ENCODE measurements at places on chromosomes 3 and 15.

- DNase-seq: no peak
These were observed 60.6 kb downstream of the CHAC1 start for GRCh38 chr15:41013691-41014414.

- DNase-seq: no peak
These were observed 182.2 kb downstream of the UBE2E2 start for GRCh38 chr3:23385327-23385726.

DNA sequence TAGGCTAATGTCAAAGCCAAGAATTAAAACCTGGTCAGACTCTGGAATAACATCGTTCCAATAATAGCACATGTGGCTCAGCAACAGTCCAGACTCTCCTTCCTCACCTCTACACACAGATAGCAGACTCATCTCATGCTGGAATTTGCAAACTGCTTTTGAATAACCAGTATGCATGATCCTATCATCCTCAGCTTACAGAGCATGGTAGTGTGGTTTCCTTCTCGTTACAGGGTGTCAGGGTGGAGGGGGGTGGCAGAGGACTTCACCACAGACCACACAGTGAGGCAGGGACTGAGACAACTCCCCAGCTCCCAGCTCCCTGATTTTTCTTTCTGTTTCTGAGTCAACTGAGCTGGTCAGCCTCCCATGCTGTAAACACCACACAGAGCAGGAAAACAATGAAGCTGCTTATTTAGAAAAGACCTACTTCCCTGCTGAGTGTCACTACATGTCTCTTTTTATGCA, 101.6 kb downstream of the RPL22L1 start:
- DNase-seq: peak; percentile 16

DNA sequence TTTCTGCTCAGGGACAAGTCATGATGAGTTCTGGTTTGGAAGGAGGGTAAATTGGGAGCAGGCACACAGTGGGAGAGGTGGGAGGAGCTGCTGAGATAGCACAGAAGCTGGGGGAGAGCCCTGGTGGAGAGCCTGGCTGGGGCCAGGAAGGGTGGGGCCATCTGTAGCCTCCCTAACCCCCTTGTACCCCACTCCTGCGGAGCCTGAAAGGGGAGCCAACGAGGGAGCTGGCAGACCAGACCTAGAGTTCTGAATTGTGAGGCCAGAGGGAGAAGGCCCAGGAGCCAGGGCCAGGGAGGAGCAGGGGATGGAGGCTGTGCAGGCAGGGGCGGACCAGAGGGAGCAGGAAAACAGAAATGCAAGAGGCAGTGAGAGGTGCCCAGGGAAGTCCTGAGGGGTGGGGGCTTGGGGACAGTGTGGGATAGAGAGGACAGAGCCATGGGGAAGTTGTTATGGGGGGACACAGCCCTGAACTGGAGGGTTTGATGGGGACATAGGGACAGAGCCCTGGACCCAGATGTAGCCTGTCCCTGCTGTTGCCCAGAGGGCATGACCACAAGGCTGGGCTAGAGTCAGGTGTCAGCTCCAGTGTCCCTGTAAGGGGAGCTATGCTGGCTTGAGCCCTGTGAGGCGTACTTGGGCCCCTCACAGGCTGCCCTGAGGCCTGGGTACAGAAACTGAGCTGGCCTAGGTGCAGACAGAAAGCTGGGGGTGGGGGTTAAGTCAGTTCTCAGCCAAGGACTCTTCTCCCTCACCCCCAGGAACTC, 1.2 kb downstream of the TMIE start:
- DNase-seq: no peak

GRCh38 chr3:11435440-11436165, 163.4 kb downstream of the ATG7 start:
- no peak for DNase-seq

DNA sequence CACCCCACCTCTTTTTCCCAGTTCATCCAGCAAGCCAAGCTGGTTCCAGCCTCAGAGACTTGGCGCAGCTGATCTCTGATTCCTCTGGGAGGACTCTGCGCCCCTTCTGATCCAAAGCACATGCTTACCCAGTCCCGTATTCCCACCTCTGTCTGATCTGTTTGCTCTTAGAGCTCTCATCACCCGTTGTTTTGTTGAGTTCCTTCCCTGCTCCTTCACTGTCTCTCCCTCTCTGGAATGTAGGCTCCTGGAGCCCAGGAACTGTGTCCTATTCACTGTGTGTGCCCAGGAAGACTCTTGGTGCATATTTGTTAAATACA, 1.3 kb upstream of the ZXDC start:
- peak; percentile 20 for DNase-seq

GRCh38 chr3:127061641-127062040, 78.7 kb downstream of the PLXNA1 start:
- no peak for DNase-seq

GRCh38 chr3:48859206-48859605, 11.5 kb upstream of the PRKAR2A start:
- no peak for DNase-seq

DNA sequence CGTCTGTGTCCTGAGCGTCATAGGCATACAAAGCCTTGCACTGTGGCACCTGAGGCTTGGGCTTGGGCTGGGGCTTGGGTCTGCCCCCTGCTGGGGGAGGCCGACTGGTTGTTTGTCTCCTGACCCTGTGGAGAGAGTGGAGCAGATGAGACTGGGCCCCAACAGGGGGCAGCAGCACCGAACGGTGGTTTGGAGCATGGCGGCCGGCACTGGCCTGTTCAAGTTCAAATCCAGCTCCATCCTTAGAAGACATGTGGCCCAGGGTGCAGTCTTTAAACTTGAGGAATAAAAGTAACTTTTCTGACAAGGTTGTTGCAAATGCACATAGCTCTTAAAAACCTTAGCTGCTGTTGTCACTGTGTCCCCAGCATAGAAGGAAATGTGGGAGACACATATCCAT, 33.3 kb downstream of the CCNB2 start:
- peak; percentile 3 for DNase-seq

GRCh38 chr3:124246949-124247348, 255.0 kb upstream of the ROPN1 start:
- DNase-seq: peak; percentile 37

DNA sequence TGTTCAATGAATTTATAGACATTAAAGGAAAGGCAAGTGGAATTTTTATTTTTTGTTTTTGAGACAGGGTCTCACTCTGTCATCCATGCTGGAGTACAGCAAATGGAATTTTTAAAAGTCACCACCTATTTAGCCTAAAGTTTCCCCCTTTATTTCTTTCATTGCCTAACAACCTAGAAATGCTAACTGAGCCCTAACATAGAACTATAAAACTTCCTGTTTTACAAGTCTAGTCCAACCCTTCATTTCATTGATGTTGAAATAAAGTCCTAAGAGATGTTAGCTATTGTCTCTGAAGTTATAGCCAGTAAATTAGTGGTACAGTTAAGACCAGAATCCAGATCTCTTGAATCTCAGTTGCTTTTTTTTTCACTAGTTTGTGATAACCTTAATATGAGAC, 39.0 kb downstream of the MAPK6 start:
- DNase-seq: no peak

DNA sequence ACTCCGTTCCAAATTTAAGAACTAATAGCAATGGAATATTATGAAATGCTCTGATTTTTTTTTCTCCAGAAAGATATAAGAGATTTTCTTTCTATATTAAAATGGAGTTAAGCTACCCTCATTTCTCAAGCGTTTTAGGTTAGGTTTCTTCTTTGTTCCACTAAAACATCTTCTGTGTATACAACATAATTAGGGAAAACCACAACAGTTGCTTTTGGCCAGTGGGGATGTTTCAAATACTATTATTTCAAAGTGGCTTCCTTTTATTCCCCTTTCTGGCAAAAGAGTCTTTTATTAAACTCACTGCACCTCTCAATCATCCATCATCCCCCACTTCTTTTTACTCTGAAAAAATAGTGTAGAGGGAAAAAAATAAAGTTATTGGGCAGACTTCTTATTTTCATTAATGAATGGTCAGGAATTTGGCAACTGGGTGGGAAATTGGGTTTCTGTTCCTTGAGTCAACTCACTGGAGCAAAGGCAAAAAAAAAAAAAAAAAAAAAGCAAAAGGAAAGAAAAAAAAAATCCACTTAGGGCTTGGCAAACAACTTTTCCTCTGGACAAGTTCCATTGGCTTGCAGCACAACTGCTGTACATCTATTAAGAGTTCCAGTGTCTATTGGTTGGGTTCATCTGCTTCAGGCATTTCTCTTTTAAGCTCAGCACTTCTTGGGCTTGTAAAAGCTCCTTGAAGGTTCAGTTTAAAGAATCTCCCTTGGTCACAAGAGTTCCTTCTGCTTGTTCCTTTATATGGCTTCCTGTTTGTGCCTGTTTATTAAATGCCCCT, 963.4 kb downstream of the ROBO1 start:
- no peak for DNase-seq

GRCh38 chr3:43142472-43142871, 36.6 kb upstream of the POMGNT2 start:
- DNase-seq: no peak

DNA sequence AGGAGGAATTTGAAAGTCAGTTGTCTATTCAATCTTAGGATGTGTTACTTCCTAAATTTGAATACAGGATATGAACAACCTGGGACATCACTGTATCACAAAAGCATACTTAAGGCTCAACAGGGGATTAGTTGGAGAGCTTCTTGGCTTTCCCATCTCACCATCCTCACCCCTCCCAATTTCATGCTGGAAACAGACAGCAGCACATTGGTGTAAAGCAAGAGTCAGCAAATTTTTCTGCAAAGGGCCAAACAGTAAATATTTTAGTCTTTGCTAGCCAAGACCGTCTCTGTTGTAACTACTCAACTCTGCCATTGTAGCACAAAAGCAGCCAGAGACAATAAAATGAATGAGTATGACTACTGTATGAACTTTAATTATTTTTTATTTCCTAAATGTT, 94.9 kb downstream of the ERC2 start:
- DNase-seq: no peak

DNA sequence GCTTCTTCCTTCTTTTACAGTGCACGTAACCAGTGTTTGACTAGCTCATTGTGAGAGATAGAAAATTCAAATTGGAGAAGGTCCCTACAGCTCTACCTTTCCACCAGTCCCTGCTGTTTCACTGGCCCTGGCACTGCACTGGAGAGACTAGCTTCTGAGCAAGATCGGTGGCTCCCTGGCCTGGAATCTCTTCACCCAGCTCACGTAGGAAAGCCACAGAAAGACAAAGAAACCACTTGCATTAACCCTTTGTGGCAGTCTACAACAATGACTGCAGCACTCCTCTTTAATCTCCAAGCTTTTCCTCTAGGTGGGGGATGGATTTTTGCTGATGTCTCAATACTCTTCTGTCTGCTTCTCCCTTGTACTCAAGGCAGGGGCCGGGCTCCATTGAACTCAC, 155.9 kb downstream of the PEX5L start:
- no peak for DNase-seq

GRCh38 chr3:160395297-160395696, 3.7 kb downstream of the IFT80 start:
- DNase-seq: no peak

DNA sequence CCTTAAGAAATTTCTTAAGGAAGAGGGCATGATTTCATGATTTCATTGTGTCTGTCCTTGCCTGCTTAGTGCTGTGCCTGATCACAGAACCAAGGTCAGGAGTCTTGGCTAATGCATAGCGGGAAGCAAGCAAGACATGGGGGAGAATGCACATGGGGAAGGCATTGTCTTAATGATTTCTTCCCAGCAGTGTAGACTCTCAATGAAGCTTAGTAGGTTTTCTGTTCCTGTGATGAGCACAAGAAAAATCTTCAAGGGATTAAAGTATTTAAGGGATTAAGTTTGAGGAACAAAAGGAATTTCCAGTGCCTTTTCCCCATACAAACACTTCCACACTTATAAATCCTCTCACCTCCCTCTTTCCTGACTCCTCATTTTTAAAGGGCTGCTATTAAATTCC, 46.9 kb upstream of the SEMA6D start:
- no peak for DNase-seq

DNA sequence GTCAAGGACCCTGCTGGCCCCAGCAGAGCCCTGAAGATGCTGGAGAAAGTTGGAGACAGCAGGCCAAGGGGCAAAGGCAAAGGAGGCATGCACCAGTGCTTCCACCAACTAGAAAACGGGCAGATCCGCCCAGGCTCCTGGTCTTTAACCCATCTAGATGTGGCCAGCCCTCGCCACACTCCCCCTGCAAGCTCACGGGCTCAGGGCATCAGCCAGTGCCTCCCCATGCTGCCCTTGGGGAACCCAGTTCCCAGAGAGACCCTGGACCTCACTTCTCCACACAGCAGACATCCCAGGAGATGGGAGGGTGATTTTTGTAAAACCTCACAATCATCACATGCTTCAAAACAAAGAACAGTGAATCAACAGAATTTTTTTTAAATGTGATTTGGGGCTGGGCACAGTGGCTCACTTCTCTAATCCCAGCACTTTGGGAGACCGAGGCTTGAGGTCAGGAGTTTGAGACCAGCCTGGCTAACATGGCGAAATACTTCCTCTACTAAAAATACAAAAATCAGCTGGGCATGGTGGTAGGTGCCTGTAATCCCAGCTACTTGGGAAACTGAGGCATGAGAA, 24.5 kb downstream of the CYFIP1 start:
- no peak for DNase-seq

- DNase-seq: no peak
These were observed 126.3 kb upstream of the ABI3BP start for GRCh38 chr3:101119535-101119934.

GRCh38 chr3:127072221-127072771, 89.4 kb downstream of the PLXNA1 start:
- no peak for DNase-seq

- DNase-seq: no peak
These were observed 628.9 kb downstream of the FHIT start for GRCh38 chr3:60622349-60622748.

DNA sequence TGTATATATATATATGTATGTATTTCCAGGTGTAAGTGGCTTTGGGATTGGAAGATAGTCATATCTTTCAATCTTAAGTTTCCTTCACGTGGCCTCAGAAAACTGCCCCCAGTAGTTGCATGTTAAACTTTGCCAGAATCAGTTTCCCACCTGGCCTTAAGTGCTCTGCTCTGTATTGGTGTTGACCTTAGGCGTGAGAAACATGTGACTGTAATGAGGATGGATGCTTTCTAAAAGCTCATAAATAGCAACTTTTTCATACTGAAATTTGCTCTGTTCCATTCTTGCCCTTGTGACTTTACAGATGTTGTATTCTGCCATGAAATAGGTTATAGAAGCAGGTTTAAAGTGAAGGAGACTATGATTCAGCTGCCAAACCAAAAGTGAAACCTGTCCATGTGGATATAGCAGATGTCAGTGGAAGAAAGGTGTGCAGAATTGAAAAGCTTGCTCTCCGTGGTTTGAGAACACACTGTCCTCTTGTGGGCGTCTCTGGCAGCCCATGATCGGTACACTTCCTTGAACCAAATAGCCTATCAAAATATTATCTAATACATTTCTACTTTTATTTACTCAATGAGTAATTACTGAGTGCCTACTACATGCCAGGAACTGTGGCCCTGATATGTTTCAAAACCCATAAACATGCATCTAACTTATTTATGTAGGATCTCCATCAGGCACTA, 15.8 kb downstream of the SCG5 start:
- peak; percentile 12 for DNase-seq

GRCh38 chr3:122873741-122874515, 79.1 kb downstream of the SLC49A4 start:
- no peak for DNase-seq

- DNase-seq: no peak
These were observed 671.6 kb upstream of the SGO1 start for GRCh38 chr3:20857636-20858035.
